ENCODE measurements at places on chromosomes 1 and 21.
A peak's percentile ranks its signal among the peaks of the same experiment; 100 is the strongest.

- DNase-seq = no peak
These were observed 109.8 kb downstream of the ROR1 start for GRCh38 chr1:63883494-63884235.

DNA sequence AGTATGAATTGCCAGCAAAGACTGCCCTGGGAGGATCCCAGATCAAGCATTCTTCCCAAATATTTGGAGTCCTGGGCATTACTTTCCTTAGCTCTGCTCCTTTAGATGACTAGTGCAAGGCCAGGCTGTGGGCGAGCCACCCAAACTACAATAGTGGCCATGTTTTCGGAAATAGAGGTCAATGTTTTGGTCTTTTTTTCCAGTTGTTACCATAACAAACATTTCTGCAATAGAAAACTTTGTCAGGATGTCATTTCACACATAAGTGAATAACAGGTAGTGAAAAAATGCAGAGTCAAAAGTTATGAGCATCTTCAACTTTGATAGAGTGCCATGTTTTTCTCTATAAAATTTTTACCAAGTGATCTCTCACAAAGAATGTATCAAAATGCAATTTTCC, 25.2 kb upstream of the OR10J4 start:
- no peak for DNase-seq

DNA sequence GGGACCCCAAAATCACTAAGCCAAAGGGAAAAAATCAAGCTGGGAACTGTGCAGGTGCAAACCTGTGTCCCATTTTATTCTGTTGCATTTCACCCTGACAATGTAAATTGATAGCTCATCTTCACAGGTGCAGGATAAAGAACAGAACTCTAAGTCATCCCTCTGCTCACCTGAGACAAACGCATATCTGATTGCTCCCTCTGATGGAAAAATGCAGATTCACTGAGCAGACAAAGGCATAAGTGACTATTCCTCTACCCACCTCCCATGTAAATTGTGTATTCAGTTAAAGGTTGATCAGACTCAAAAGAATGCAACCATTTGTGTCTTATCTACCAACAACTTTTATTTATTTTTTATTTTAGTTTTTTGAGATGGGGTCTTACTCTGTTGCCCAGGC, 644.2 kb downstream of the PTPRU start:
- DNase-seq = peak; percentile 71

DNA sequence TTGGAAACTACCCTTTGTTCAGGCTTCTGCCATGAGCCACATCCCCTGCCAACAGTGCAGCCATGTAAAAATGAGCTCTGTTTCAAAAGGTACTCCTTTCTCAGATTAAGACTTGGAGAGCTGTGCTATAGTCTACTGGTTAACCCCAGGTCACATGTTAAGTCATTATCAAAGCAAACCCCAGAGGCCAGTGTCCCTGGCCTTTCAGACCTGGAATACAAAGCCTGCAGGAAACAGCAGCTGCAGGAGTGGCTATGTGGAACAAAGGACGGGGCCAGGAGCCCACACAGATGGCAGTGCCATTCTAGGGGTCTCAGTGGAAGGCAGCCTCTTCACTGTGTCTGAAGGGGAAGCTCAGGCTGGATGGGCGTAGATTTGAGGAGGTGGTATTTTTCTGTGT, 6.7 kb downstream of the ZNF496 start:
- DNase-seq = no peak

- DNase-seq = no peak
These were observed 2.1 kb downstream of the GNAT2 start for GRCh38 chr1:109617291-109617801.

Data from spinal cord (tissue), 10 donors.